ENCODE measurements at places on chromosomes 12 and 14.
A peak's percentile ranks its signal among the peaks of the same experiment; 100 is the strongest.

DNA sequence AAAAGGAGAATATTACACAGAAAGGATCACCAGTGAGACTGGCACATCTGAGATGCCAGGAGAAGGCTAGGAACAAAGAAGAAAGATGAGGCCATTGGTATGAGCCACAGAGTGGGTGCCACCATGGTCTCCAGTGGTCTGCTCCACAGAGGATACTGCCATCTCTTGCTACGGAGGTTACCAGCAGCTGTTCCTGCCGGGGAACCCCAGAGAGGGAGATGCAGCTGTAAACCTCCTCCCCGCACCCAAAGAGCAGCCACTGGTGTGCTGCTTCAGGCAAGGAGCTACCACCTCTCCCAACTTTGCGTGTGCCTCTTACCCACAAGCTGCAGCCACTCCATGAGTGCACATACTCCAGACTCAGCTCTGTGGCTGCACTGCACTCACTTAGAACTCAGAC is 201.5 kb upstream of the RTL1 start:
- no peak overlapping the region for H3K4me3 ChIP-seq
- H3K36me3 ChIP-seq: no peaks in the 10 kb centered on the region
- H3K4me1 ChIP-seq: no peaks in the 10 kb centered on the region
- no peak overlapping the region for H3K27ac ChIP-seq
- no peak for DNase-seq

DNA sequence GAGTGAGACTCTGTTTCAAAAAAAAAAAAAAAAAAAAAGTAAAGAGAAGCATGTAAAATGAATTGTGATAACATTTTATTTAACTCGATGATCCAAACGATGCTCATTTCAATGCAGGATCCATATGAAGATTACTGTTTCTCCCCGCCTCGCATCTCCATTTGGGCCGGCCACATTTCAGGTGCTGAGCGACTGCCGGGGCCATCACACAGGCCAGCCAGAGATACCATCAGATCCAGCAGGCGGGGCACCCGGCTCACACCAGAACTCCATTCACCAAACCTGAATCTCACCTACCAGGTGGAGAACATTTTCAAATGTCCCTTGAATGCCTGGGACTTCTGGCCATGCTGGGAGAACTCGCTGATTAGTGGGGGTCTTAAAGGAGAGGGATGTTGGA is 18.0 kb upstream of the FZD10 start:
- no peak for DNase-seq
- no peaks in the 10 kb centered on the region for H3K4me1 ChIP-seq
- H3K27me3 ChIP-seq: no peaks in the 10 kb centered on the region

GRCh38 chr14:76708771-76709170 is 52.5 kb upstream of the VASH1 start:
- H3K4me3 ChIP-seq: no peak overlapping the region
- H3K27me3 ChIP-seq: no peaks in the 10 kb centered on the region
- H3K27ac ChIP-seq: no peak overlapping the region
- no peaks in the 10 kb centered on the region for H3K36me3 ChIP-seq

DNA sequence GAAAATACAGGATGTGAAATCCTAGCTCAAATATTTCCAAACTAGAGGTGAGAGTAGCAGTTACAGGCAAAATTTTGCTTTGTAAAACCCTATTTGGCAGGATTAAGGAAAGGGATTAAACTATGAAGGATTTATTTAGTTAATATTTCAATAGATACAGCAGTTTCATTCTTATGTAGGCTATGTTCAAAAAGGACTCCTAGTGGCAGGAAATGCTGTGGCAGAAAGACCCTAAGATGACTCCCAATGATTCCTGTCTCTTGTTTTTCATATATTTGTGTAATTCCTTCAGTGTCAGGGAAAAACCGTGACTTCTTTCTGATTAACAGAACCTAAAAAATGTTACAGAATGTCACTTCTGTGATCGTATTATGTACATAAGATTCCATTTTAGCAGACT is 299.5 kb upstream of the RPL10L start:
- DNase-seq: no peak
- H3K4me3 ChIP-seq: no peak overlapping the region
- no peaks in the 10 kb centered on the region for H3K4me1 ChIP-seq

DNA sequence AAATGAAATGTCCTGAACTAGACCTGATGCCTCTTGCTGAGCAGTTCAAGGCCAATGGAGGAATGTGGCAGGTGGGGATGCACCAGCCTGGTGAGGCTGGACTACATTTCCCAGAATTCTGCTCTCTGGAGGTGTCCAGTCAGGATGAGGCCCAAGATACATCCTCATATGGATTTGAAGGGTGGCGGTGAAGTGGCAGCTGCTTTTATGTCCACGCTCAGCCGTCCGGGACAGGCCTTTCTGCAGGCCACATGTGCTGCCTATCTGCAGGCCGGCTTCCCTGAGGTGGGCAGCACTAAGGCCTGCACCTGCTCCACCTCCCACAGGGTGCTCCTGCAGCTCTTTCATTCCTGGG is 230.2 kb downstream of the BCL11B start:
- no peaks in the 10 kb centered on the region for H3K27me3 ChIP-seq
- no peak overlapping the region for H3K27ac ChIP-seq
- no peaks in the 10 kb centered on the region for H3K36me3 ChIP-seq
- H3K4me1 ChIP-seq: peaks cover 19% of the 10 kb centered on the region
- H3K4me3 ChIP-seq: no peak overlapping the region

GRCh38 chr12:108573317-108573716 is 10.9 kb downstream of the ISCU start:
- no peaks in the 10 kb centered on the region for H3K4me1 ChIP-seq
- H3K27me3 ChIP-seq: no peaks in the 10 kb centered on the region
- H3K4me3 ChIP-seq: no peak overlapping the region
- H3K27ac ChIP-seq: no peak overlapping the region
- no peak for DNase-seq

- no peaks in the 10 kb centered on the region for H3K36me3 ChIP-seq
- no peaks in the 10 kb centered on the region for H3K27me3 ChIP-seq
- H3K4me3 ChIP-seq: no peak overlapping the region
Measured at GRCh38 chr12:109147954-109148353, 31.6 kb downstream of the ACACB start.

DNA sequence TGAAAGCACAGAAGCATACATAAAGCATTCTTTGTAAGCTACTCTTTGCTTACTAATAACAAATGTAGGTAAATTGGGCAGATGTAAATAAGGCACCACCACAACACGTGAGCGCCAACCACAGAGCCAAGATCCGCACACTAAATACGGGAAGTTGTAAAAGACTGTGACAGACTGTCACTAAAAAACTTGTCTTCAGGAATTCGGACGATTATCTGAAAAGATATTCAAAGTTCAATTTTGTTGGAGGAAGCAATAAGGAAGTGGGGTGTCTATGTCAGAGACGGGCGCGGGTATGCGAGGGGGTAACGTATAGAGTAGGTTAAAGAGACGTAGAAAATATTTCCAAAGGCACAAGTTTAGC is 1.5 kb upstream of the HSP90B1 start:
- peaks cover 34% of the 10 kb centered on the region for H3K4me1 ChIP-seq
- H3K4me3 ChIP-seq: peak overlapping the region; percentile 94
- DNase-seq: no peak
- H3K36me3 ChIP-seq: no peaks in the 10 kb centered on the region
- no peaks in the 10 kb centered on the region for H3K27me3 ChIP-seq
- H3K27ac ChIP-seq: peak overlapping the region; percentile 97

- no peak for DNase-seq
- H3K27me3 ChIP-seq: no peaks in the 10 kb centered on the region
- no peak overlapping the region for H3K27ac ChIP-seq
- H3K4me1 ChIP-seq: no peaks in the 10 kb centered on the region
- no peak overlapping the region for H3K4me3 ChIP-seq
Measured at GRCh38 chr14:72943876-72944430, 17.7 kb downstream of the DCAF4 start.

DNA sequence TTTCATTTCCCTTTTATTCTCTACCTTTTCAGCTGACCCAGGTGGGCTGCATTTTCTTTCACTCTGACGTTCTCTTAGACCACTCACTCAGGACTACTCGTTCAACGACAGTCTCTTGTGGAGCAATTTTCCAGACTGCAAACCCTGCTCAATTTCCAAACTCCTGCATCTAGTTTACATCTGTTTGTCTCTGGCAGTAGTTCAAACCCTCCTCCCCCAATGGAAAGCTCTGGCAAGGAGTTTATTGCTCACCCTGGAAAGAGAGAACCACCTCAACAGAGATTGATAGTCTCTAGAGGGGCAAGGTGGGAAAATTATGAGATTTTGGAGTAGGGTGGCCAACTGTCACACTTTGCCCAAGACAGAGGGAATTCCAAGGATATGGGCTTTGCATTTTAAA is 130.2 kb downstream of the TSHR start:
- no peaks in the 10 kb centered on the region for H3K27me3 ChIP-seq
- no peak for DNase-seq
- no peaks in the 10 kb centered on the region for H3K4me1 ChIP-seq
- H3K4me3 ChIP-seq: no peak overlapping the region

GRCh38 chr12:14564336-14564959 is 3.2 kb downstream of the PLBD1 start:
- H3K4me3 ChIP-seq: no peak overlapping the region
- no peak for DNase-seq
- H3K27ac ChIP-seq: no peak overlapping the region
- no peaks in the 10 kb centered on the region for H3K36me3 ChIP-seq
- no peaks in the 10 kb centered on the region for H3K27me3 ChIP-seq

DNA sequence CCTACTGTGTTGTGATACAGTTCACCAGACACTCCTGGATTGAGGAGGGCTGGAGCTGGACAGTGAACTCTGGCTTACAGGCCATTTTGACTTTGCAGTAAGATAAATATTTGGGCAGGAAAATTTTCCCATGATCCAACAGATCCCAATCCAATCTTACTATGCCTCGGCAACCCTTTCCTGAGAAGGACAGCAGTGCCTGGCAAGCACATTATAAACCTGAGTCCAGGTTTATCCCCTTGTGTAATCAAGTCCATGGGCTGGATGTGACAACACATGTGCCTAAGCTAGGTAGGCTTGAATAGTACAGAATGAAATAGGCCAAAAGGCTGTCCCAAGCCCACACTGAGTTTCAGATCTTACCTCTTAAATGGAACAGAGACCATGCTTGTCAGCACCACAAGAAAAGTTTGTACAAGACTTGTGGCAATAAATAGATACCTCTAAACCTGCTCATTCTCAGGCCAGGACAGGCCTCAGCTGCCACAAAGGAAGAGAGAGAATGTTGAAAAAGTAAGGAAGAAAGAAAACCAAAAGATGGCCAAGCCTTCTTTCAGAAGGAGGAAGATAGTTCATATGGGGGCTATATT is 34.9 kb downstream of the CREBL2 start:
- H3K36me3 ChIP-seq: peaks cover 19% of the 10 kb centered on the region
- no peaks in the 10 kb centered on the region for H3K4me1 ChIP-seq
- DNase-seq: no peak
- H3K4me3 ChIP-seq: no peak overlapping the region
- no peak overlapping the region for H3K27ac ChIP-seq
- H3K27me3 ChIP-seq: no peaks in the 10 kb centered on the region

All from thoracic aorta (tissue), 2 donors.